ENCODE measurements at places on chromosomes 5 and 9. TPM values are rescaled to one million over a fixed set of nuclear protein-coding genes. Genes with fewer than 3 reads are reported as not detected.
A peak's percentile ranks its signal among the peaks of the same experiment; 100 is the strongest.

DNA sequence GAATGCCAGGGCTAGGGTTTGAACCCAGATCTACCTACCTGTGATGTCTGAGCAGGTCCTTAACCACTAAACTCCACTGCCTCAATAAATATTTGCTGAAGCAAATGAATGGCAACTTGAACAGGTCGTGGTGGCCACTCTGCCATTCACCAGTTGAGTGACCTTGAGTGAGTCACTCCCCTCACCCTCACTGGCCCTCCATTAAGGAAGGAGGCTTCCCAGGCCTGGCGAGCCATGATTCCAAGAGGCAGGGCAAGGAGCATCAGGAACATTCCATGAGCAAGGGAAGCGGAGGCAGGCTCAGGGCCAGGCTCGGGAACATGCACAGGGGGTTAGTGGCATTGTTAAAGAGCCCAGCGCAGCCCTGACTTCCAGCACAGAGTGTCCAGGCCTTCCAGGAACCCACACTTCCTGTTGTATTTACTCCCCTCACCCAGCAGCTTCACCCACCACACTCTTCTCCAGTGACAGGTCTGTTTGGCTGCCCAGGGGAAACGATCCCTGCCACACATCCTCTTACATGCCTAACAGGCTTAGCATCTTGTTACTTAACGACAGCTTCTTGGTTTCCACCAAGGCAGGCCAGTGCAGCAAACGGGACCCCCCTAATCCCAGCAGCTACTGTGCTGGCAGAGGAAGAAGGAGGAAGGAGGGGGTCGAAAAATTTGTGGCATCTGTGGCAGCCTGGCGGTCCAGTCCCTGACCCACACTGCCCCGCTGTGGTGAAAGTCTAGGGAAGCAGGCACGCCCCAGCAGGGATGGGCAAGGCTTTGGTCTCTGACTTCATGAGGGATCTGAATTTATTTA lies 43.7 kb upstream of the TTC1 start:
- DNase-seq: peak; percentile 53

DNA sequence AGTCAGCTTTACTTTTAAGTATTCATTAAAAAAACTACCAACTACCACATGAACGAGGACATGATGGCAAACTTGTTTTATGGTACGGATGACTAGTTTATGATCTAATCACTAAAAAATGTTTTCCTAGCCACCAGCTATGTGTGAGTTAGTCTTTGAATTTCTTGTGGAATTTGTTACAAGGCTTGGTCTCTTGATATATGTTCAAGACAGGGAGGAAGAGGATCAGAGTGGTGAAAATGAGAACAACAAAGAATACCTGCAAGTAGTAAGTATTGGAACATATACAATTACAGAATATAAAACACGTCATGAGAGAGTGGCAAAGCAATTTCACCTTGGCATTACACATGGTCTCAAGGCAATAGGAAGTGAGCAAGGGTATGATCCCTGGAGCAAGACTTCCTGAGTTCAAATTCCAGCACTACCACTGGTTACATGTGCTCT lies 548.6 kb upstream of the TLE4 start:
- no peak for DNase-seq

GRCh38 chr5:83036991-83037575 lies 40.1 kb downstream of the TMEM167A start:
- no peak for DNase-seq

The SOWAHA gene
- polyA plus RNA-seq: 5.3 TPM

The PANK3 gene
- 68.9 TPM for polyA plus RNA-seq

The CCL27 gene
- polyA plus RNA-seq: 0.59 TPM
